Activated CD4-positive, alpha-beta T cell treated with anti-CD3 and anti-CD28 coated beads, Interleukin-2, amount 10 ng/mL, durations not matched to agents 7 days and 5 days (primary cell): ENCODE measurements at places on chromosomes 7 and 10.

DNA sequence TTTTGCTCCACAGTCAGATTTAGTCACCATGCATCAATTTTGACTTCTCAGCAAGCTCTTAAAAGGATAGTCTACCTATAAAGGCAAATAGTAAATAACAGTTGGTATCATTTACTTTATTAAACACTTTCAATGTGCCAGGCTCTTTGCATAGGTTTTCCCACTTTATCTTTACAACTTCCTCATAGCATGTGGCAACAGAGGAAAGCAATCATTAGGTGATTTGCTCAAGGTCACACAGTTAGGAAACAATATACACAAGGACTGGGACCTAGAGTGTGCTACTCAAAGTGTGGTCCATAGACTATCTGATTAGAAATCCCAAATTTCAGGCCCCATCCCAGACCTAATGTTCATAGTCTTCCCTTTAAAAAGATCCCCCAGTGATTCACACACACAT is 212.3 kb downstream of the MTERF1 start:
- no peak for DNase-seq
- no peak overlapping the region for H3K27ac ChIP-seq
- H3K4me3 ChIP-seq: no peak overlapping the region

DNA sequence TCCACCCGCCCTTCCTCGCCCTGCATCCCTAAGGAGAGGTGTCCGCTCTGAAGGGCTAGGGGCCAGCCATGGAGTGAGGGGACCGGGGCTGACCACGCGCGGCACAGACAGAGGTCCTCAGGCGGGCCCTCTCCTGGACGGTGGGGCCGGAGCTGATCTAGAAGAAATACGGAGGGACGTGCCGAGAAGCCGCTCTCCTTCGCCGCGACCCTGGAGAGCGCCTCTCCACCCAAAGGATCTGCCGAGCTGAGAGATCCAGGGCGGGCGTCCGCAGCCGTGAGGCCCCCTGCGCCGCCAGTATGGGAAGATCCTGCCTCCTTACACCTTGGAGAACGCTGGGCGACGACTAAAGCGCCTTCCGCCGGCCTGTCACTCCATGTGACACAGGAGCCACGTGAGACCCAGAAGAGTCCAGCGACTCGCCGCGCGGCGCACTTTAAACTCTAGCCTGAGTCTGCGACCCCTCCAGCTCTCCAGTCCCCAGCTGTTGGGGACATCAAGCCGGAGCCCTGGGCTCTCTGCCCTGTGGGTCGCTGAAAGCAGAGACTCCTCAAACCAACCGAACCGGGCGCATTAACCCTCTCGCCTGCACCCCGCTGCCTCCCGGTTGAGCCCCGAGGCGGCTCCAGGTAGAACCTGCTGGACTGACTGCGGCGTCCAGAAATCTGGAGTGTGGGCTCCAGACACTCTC is 1.5 kb upstream of the SFMBT2 start:
- peaks cover 34% of the 10 kb centered on the region for H3K27me3 ChIP-seq
- peak overlapping the region; percentile 25 for H3K4me3 ChIP-seq
- DNase-seq: peak; percentile 12
- H3K4me1 ChIP-seq: peaks cover 38% of the 10 kb centered on the region

DNA sequence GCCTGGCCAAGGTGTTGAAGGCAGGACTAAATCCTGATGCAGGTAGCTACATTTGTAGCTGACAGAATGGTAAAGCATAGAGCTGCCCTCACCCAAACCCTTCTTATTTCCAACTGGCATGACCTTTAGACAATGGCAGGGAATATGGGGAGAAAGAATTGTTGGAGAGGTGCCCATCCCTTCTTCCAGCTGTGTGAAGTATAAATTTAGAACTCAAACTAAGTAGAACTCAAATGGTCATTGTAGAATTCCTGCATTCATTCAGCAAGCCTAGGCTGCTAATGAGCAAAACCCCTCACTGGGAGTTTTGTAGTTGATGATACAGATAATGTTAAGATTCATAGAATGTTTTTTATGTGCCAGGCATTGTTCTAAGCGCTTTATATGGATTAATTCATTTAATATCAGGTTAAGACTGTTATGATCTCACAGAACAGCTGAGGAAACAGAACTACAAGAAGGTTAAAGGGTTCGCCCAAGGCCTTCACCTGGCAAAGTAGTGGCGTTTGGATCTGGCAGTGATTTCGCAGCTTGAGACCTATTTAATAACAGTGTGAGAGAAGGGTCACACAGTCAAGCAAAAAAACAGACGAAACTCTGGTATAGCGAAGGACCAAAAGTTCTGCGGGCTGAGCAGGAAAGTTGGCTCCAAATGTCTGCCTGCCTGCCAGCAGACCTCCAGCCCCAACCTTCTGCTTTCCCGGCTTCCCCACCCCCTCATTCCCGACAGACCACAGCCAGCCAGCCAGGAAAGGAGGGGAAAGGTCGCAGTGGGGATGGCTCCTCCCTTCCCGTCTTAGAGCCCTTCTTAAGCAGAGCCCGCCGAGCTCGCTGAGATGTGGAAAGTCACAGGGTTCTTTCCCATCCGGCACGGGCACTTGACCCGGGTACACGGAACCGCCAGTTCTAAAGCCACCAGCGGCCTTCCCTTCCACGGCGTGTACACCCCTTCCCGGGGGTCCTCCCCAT is 1.6 kb upstream of the HILPDA start:
- H3K36me3 ChIP-seq: peaks cover 6% of the 10 kb centered on the region
- peaks cover 47% of the 10 kb centered on the region for H3K4me1 ChIP-seq
- DNase-seq: no peak
- no peak overlapping the region for H3K27ac ChIP-seq
- H3K27me3 ChIP-seq: peaks cover 10% of the 10 kb centered on the region

DNA sequence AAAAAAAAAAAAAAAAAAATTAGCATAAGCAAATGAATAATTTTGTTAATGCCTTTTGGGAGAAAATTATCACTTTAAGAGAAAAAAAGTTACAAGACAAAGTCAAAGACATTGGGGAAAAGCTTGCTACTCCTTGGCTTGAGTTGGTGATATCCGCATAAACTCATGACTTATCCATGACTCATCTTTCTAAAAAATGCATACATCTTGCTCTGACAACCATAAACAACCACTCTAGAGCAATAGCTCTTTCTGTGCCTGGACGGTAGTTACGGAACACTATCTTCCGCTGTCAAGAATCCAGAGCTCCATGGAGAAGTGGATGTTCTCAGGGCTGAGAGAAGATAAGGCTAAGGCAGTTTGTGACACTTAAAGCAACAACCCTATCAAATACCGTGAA is 281.1 kb upstream of the PFKP start:
- H3K4me1 ChIP-seq: no peaks in the 10 kb centered on the region
- no peak for DNase-seq
- no peaks in the 10 kb centered on the region for H3K36me3 ChIP-seq

GRCh38 chr7:95205665-95206225 is 118.6 kb downstream of the PON1 start:
- H3K4me3 ChIP-seq: no peak overlapping the region
- H3K4me1 ChIP-seq: no peaks in the 10 kb centered on the region
- H3K36me3 ChIP-seq: no peaks in the 10 kb centered on the region
- no peak for DNase-seq

GRCh38 chr7:51286401-51286800 is 30.2 kb downstream of the COBL start:
- peaks cover 15% of the 10 kb centered on the region for H3K27me3 ChIP-seq
- no peaks in the 10 kb centered on the region for H3K4me1 ChIP-seq
- H3K36me3 ChIP-seq: no peaks in the 10 kb centered on the region
- no peak for DNase-seq
- H3K4me3 ChIP-seq: no peak overlapping the region

GRCh38 chr7:108415821-108416536 is 40.3 kb downstream of the NRCAM start:
- H3K27me3 ChIP-seq: peaks cover 19% of the 10 kb centered on the region
- H3K4me3 ChIP-seq: no peak overlapping the region
- no peak overlapping the region for H3K27ac ChIP-seq
- peaks cover 17% of the 10 kb centered on the region for H3K4me1 ChIP-seq

DNA sequence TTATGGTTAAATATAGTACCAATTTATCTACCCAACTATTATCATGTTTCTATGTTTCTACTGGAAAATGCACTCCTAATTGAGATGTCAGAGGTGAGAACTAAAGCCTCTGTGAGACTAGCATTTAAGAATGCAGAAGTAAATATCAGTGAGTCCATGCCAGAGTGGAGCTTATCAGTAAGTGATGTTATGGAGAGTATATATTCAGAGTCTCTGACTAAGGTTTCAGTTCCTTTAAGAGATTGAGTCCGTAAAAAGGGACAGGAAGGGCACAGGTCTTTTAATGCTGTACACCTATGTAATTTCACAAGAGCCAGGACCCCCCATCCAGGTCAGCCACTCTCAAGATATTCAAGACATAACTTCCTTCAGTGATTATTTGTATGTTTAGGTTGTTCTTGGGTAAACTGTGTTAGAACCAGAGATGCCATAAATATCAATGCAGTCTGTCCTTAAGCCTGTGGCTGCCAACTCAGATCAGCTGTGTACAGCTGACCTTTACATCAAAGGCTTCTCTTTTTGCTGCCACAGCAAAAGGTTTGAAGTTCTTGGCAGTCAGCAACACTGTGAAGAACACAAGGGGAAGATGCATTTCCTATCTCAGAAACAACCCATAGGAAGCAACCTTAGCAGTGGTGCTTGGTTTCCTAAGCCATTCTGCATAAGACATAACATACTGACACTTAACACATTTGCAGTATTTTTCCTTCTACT is 244.8 kb downstream of the BICC1 start:
- no peak for DNase-seq

DNA sequence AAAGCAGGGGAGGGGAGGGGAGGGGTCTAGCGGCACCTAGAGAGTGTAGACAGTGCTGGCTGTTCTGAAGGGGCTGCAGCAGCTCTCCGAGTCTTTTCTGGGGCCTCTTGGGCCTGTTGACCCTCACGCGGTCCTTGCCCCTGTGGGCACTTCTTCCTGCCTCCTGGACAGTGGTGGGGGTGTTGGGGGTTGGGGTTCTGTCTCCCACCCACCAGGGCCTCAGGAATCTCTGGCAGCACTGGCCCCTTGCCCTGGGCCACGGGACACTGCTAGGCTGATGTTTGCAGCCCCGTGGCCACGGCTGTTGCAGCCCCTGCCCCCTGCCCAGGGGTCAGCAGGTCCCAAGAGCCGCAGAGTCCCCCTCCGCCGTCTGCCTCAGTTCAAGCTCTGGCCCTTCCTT is 68.9 kb upstream of the INPP5A start:
- no peaks in the 10 kb centered on the region for H3K36me3 ChIP-seq
- no peak overlapping the region for H3K4me3 ChIP-seq
- DNase-seq: no peak
- H3K27me3 ChIP-seq: peaks cover 6% of the 10 kb centered on the region
- H3K27ac ChIP-seq: no peak overlapping the region

- H3K27me3 ChIP-seq: peaks cover 11% of the 10 kb centered on the region
- H3K27ac ChIP-seq: no peak overlapping the region
- H3K36me3 ChIP-seq: no peaks in the 10 kb centered on the region
- DNase-seq: no peak
- no peaks in the 10 kb centered on the region for H3K4me1 ChIP-seq
- no peak overlapping the region for H3K4me3 ChIP-seq
These were observed 75.5 kb upstream of the AGK start for GRCh38 chr7:141475679-141476078.

- H3K36me3 ChIP-seq: no peaks in the 10 kb centered on the region
- no peak overlapping the region for H3K27ac ChIP-seq
- no peak for DNase-seq
- H3K4me3 ChIP-seq: no peak overlapping the region
- peaks cover 15% of the 10 kb centered on the region for H3K27me3 ChIP-seq
These were observed 115.9 kb upstream of the CACUL1 start for GRCh38 chr10:118870467-118871243.

DNA sequence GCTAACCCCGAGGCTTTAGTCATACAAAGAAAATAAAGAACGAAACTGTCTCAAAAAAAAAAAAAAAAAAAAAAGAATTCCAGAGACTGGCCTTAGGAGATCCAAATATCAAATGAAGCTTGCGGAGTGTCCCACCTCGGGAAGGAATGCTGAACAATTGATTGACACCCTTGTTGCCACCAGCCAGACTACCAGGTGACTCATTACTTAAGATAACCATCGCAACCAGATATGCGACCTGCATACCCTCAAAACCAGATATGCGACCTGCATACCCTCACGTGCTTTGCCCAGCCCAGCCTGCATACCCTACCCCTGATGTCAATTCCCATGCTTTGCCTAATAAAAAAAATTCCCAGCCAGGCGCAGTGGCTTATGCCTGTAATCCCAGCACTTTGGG is 2.7 kb upstream of the PRKRIP1 start:
- H3K4me3 ChIP-seq: no peak overlapping the region
- no peak overlapping the region for H3K27ac ChIP-seq
- peaks cover 12% of the 10 kb centered on the region for H3K36me3 ChIP-seq

DNA sequence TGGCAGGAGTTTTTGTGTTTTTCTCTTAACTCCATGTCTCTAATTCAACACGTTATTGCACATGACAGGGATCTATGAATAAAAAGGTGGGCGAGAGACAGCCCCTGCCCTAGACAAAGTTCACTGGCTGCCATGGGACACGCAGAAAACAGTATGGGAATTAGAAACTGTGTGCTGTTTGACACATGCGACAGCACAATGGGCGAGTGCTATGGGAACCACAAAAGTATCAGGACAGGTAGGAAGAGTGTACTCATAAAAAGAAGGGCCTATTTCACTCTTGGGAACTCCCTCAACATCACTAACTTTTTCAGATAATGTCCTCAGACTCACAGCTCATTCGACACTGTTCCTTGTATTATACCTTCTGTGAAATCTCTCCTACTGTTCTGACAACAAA is 45.7 kb downstream of the MINDY3 start:
- H3K4me1 ChIP-seq: no peaks in the 10 kb centered on the region
- no peak overlapping the region for H3K27ac ChIP-seq
- no peak overlapping the region for H3K4me3 ChIP-seq
- peaks cover 23% of the 10 kb centered on the region for H3K36me3 ChIP-seq

DNA sequence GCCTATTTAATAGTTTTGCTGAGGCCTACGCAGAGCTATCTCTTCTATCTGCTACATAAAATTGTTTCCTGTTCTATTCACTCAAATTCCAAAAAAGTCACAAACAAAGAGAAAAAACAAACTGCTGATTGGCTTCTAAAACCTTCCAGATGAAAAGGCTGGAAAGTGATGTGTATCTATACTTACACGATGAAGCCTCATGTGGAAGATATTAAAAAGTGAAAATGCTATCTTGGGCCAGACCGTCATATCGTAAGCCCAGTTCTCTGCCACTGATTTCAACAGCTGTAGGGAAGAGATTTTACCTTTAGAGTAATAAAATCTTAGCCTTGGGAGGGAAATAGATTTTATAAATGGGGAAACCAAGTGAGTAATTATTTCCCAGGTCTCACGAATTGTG is 394.8 kb downstream of the KIF20B start:
- DNase-seq: no peak
- H3K4me1 ChIP-seq: no peaks in the 10 kb centered on the region
- no peak overlapping the region for H3K27ac ChIP-seq
- H3K27me3 ChIP-seq: peaks cover 2% of the 10 kb centered on the region
- no peaks in the 10 kb centered on the region for H3K36me3 ChIP-seq
- H3K4me3 ChIP-seq: no peak overlapping the region

GRCh38 chr7:128264477-128264876 is 23.4 kb downstream of the LEP start:
- H3K4me3 ChIP-seq: no peak overlapping the region
- no peak for DNase-seq
- no peaks in the 10 kb centered on the region for H3K36me3 ChIP-seq
- peaks cover 10% of the 10 kb centered on the region for H3K27me3 ChIP-seq
- H3K4me1 ChIP-seq: no peaks in the 10 kb centered on the region
- no peak overlapping the region for H3K27ac ChIP-seq

GRCh38 chr10:94626476-94626875 is 57.1 kb upstream of the CYP2C18 start:
- DNase-seq: no peak
- no peak overlapping the region for H3K4me3 ChIP-seq
- peaks cover 7% of the 10 kb centered on the region for H3K27me3 ChIP-seq
- no peak overlapping the region for H3K27ac ChIP-seq
- peaks cover 1% of the 10 kb centered on the region for H3K4me1 ChIP-seq
